ENCODE measurements at places on chromosomes 1 and 21.

DNA sequence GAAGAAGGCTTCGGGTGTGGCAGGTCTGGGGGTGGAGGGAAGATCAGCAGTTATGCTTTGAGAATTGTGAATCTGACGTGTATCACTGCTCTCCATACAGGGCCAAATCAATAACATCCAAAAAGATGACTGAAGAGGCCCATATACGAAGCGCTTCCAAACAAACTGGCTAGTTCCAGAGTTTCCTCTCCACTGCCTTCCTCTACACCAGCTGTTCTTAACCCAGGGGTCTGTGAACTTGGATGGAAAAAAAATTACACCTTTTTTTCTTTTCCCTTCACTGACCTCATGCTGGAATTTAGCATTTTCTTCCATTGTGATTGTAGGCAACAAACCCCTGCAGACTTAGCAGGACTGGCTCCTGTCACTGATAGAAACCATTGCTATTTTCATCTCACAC lies 77.1 kb upstream of the NBL1 start:
- DNase-seq: no peak

DNA sequence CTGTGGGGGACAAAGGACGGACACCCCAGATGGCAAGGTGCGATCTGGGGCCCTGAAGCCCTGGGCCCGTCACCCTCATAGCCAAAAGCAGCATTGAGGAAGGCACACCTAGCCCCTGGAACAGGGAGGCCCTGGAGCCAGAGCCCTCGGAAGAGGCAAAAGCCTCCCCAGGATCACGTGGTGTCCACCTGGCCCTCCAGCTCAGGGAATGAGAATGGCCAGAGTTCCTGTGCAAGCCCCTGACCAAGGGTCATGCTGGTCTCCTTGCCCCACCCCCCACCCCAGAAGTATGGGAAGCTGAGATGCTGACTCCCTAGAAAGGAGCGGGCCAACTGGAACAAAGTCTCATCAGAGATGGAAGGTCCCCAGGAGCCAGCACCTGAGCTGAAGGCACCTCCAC lies 1.0 kb upstream of the PDZK1IP1 start:
- no peak for DNase-seq

DNA sequence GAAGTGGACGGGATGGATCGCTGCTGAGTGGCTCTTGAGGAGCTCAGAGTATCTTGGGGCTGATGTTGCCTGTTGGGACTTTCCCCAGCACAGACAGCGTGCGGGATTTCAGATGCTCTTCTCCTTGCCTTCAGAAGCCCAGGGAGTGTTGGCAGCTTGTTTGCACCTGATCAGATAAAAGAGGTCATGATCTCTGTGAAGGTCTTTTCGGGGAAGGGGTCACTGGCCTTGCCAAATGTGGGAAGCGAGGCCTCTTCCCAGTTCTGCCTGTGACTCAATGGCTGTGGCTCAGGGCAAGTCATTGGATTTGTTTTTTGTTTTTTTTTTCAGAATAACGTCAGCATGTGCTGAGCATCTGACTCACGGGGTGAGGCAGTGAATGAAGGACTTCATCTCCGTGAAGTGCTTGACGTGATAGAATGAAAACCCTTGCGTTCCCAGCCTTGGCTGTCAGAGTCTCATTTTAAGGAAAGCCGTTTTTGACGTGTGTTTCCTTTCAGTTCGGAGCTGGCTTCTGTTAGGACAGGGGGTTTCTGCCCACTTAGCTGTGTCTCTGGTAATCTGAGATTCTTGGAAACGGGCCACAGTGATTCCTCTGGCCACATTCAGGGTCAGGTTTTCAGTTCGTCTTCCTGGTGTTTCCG lies 46.7 kb downstream of the GALNT2 start:
- DNase-seq: peak; percentile 84

DNA sequence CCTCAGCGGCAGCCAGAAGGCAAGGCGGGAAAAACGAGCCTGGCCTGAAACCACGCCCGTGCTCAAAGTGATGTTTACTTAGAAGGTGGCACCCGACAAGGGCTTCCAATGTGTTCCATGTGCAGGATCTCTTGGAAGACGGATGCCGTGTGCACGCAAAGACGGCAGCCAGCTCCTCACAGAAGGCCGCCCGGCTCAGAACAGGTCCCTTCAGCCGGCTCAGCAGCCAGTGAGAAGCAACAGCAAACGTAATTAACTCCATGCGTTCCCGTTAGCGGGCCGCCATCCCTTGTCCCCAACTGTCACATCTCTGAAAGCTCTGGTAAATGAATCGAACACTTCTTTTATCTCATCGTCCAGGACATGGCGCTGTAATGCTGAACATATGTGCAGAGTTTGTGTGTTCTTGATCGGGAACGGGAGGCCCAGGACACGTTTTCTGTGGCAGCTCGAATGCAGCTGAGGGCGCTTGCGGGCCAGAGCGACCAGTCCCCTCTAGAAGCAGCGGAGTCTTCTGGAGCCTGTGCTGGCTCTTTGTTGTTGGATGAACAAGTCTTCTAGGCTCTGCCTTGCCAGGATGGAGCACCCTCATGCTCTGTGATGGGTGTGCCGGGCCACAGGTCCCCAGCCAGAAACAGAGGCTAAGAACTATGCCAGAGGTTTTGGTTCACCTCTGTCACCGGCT lies 94.6 kb upstream of the ARHGEF16 start:
- no peak for DNase-seq

DNA sequence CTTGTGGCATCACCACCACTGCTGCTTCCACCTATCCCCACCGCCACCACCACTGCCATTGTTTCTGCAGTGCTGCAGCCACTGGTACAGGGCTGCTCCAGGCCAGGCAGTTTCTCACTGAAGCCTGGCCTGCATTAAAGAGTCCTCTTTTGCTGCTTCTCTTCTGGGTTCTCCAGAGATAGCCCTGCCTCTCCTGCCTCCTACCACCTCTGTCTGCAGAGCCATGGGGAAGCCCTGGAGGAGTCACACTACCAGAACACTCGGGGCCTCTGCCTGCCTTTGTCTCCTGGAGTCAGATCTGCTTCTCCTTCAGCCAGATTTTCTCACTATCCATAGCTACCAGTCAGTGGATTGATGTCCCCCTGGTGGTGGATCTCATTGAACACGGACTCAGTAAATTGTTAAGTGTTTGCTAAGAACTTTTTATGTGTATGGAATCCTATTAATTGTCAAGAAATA lies 37.7 kb upstream of the DDAH1 start:
- DNase-seq: no peak

DNA sequence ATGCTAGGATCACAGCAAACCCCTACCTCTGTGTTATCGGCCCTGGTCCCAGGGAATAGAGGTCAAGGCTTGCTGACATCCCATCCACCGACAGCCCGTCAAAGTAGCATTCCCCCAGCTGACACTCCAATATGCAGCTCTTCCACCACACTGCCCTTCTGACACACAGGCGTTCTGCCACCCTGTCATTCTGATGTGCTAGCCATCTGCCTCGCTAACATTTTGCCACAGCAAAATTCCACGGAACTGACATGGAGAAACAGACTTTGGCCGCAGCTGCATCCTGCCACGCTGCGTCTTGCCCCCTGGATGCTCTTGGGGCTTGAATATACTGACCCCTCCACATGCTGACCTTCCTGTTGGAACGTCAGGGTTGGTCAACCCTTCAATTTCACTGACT lies 163.2 kb upstream of the CSF3R start:
- DNase-seq: no peak

DNA sequence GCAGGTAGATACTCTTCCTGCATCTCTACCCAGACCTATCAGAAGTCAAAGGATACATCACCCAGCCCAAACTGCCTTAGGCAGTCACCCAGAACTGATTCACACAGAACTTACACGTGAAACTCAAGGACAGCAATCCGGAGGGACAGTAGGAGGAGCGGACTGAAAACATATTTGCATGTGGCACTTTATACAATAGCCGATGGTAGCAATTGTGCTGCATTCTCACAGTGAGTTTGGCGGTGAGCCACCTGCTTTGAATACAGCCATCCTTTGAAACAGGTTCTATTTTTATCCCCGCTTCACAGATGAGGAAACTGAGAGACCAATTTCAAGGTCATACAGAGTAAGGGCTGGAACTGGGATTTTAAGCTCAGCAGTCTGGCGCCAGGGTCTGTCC lies 69.5 kb downstream of the EDEM3 start:
- no peak for DNase-seq

DNA sequence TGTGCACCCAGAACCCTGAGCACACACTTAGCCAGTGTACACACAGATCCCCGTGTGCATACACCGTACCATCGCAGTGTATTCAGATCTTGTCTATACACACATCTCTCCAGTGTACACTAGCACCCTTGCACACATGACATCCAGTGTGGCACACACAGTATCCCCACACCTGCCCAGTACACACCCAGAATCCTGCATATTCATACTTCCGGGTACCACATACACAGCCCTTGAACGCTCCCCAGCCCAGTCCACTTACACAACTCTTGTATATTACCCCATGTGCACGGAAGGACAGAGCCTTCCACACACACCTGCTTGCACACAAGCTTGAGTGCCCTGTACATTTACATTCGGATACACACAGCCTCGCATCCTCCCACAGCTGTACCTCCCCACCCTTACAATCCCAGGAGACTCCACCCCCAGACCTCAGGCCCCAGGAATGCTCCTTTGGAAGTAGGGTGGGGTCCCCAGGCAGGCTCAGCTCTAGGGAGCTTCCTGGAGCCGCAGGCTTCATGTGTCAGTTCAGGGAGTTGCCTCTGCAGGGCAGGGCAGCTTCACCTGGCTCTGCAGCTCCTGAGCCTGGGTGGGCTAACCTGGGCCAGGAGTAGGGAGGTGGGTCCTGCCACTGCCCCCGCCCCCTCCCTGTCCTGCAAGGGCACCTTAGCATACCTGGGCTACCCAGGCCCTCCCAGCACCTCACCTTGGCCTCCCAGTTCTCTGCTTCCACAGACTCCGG lies 46.2 kb downstream of the AHDC1 start:
- no peak for DNase-seq

- peak; percentile 86 for DNase-seq
Observed at GRCh38 chr1:214557952-214558735, 6.7 kb upstream of the PTPN14 start.

- DNase-seq: no peak
Observed at GRCh38 chr1:118481126-118481525, 296.1 kb upstream of the SPAG17 start.

- no peak for DNase-seq
Observed at GRCh38 chr1:45679123-45679522, 7.2 kb downstream of the GPBP1L1 start.

- no peak for DNase-seq
Observed at GRCh38 chr1:103911450-103911849, 161.8 kb downstream of the AMY1C start.

- DNase-seq: no peak
Observed at GRCh38 chr1:116764466-116764898, 10.3 kb downstream of the CD2 start.

DNA sequence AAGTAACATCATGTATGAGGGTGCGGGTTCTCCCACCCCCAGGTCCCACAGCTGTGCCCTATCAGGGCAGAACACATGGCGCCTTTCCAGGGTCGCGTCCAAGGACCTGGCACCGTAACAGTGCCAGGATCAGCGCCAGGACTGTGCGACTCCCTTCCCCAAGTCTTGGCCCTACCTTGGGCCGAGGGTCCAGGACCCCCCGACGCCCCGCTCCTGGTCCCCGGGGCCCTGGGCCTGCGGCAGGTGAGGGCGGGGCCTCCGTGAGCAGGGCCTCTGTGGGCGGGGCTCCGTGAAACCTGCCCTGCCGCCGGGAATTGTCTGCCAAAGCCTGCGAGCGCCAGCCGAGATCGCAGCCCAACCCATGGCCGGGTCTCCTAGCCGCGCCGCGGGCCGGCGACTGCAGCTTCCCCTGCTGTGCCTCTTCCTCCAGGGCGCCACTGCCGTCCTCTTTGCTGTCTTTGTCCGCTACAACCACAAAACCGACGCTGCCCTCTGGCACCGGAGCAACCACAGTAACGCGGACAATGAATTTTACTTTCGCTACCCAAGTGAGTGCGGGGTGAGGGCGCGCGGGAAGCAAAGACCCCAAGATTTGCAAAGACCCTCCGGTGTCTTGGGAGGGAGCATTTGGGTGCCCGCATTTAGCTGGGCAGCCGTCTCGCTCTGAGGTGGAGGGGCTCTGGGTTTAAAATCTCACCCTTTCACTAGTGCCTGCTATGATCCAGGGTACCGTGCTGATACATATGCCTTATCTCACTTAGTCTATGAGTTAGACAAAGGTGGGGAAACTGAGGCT lies at the start of gene RHBG:
Gene RHBG, plus strand, starts transcription at position 323 of the 796 bp plus-strand sequence. Its CDS starts 39 bp downstream, at position 362.
- DNase-seq: no peak

GRCh38 chr1:229440851-229441537 lies 7.1 kb upstream of the ACTA1 start:
- peak; percentile 47 for DNase-seq

- DNase-seq: no peak
Observed at GRCh38 chr1:240194120-240194519, 102.4 kb downstream of the FMN2 start.

GRCh38 chr21:45534636-45535331 lies 7.5 kb downstream of the SLC19A1 start:
- no peak for DNase-seq

DNA sequence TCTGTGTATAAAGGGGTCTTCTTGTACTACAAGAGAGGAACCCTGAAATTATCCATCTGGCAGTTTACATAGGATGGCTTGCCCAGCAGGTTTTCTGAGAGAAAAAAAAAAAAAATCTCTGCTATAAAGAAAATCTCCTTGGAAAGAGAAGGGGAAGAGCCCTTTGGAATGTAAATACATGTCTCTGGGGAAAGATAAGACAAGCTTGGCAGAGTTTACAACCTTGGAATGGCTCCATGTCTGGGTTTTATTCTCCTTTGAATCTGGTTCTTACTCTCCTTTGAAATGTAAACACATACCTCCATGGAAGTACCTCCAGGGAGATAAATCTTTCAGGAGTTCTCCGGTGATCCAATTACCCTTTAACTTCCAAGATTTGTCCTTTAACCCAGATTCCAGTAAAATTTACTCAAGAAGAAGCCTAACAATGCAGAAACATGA lies 45.1 kb upstream of the DNAH14 start:
- DNase-seq: no peak

DNA sequence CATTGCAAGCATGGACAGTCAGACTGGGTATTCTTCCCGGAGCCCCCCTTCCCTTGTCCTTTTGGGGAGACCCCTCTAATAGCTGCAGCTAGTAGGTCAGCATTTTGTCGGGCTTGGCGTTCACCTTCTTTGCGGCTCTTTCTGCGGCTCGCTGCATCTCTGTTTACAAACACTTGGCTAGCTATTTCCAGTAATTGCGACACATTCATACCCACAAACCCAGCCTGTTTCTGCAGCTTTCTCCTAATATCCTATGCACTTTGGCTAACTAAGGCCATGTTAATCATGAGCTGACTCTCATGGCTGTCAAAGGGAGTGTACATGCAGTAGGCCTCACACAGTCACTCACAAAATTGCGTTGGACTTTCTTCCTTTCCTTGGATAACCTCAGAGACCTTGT lies 716.4 kb downstream of the AMY1C start:
- no peak for DNase-seq

DNA sequence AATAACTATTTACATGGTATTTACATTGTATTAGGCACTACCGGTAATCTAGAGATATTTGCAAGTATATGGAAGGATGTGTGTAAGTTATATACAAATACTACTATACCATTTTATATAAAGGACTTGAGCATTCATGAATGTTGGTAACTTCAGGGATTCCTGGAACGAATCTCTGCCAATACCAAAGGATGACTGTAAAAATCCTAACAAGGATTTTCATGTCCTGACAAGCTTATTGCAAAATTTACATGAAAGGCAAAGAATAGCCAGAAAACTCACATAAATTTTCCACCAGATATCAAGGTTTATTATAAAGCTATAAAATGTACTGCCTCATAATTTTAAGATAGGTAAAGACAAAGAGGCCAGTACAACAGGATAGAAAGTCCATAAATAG lies 325.2 kb upstream of the NRIP1 start:
- DNase-seq: no peak

Measured in kidney epithelial cell (primary cell).